ENCODE measurements at places on chromosomes 1 and 21. TPM values are rescaled to one million over a fixed set of nuclear protein-coding genes. Genes with fewer than 3 reads are reported as not detected.

SH2D5 gene
- 4.2 TPM for total RNA-seq

TTC34 gene
- 3.0 TPM for total RNA-seq

HMCN1 gene
- 5.2 TPM for total RNA-seq

RPE65 gene
- not detected for total RNA-seq

OR2L2 gene
- 1.2 TPM for total RNA-seq

DNA sequence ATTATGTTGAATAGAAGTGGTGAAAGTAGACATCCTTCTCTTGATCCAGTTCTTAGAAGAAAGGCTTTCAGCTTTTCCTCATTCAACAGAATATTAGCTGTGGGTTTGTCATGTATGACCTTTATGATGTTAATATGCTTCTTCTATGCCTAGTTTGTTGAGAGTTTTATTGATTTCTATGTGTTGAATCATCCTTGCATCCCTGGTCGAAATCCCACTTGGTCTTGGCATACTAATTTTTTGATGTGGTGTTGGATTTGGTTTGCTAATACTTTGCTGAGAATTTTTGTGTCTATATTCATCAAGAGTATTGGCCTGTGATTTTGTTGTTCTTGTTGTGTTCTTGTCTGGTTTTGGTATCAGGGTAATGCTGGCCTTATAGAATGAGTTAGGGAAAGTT is 20.9 kb downstream of the CD55 start:
- no peak for DNase-seq

- DNase-seq: no peak
Measured at GRCh38 chr1:94954263-94955220, 27.6 kb upstream of the CNN3 start.

DNA sequence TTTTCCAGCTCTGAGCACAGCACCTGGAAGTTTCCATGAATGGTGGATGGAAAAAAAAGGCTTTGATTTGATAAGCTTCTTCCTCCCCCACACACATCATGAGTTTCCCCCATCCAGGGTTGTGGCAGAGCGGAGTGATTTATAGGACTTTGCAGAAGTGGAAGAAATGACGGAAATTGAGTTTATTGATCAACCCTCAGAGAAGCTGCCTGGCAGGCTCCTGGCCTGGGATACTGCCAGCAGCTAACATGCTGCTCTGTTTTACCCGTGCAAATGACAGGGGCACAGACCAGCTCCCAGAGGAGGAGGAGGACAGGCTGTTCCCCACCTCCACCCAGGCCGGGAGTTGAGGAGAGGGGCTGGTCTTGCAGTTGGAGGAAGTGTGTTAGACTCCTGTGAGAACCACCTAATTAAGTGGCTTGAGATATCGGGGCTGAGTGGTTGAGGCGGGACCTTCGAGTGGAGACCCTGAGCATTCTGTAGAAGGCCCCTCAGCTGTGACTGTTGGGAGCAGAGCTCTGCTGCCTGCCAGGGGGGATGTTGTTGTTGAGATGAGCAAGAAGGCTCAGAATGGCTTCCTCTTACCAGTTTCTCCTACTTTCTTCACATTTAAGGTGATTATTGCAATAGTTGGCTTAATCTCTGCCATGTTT is 21.8 kb downstream of the ADORA1 start:
- DNase-seq: no peak

DNA sequence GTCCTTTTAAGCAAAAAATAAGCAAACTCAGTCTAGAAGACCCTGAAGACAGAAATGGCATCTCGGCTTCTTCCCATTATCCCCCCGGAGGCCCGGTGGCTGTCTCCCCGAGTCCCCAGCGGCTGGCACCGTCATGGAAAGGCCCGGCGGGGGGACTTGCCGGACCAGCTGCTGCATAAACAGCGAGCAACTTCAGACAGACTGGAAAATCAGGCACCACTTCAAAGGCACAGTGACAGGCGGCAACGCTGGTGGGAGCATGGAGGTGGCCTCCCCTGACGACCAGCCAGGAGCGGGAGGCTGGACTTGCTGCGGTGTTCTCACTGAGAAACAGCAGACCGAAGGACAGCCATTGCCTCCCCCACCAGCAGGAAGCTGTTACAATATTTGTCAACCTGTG is 18.4 kb upstream of the C1QA start:
- no peak for DNase-seq

GRCh38 chr1:246932366-246932700 is 585 bp upstream of the AHCTF1 start:
- DNase-seq: no peak

DNA sequence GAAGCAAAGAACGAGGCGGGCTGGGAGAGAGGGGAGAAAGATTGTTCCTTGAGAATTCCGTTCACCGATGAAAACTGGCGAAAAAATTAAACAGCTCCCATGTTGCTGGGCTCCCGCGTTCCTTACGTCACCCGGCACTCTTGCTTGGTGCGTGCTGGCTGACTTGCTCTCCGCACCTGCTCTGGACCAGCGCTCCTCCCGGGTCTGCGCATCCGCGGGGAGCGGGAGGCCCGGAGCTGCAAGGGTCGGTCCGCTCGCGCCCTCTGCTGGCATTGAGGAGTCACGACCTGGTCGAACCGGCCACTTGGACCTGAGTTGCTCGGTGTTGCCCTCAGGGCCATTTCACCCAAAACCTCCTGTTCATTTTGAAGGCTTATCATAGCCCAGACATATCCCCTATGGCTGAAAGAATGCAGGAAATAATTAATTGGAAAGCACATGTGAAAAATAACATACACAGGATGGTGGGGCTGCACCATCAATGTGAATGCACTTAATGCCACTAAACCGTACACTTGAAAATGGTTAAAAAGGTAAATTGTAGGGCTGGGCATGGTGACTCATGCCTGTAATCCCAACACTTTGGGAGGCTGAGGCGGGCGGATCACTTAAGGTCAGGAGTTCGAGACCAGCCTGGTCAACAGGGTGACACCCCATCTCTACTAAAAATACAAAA is 98.9 kb upstream of the BACE2 start:
- DNase-seq: peak; percentile 93

DNA sequence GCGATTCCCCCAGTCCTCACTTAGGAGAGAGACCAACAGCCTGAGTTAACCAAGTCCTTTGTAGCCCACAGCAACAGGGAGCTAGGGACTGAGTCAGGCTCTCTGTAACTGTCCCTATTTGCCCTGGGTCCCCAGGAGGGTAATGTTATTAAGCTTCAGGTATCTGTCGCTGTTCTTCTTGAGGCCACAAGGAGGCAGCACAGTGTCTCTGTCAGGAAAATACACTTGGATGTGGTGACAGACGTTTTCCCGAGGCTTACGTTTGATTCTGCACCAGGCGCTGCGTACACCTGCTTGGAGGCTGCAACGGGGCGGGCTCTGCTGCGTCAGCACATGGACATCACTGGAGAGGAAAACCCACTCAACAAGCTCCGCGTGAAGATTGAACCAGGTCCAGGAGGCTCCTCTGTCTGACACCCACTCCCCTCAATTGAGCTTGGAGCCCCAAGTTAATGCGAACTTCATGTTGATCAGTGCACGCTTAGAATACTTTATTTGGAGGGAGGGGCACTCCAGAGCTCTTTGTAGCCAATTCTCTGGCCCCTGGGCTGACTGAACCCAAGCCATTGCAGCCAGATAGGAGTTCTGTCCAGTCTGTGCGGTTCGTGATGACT is 10.7 kb upstream of the ELF3 start:
- DNase-seq: no peak

DNA sequence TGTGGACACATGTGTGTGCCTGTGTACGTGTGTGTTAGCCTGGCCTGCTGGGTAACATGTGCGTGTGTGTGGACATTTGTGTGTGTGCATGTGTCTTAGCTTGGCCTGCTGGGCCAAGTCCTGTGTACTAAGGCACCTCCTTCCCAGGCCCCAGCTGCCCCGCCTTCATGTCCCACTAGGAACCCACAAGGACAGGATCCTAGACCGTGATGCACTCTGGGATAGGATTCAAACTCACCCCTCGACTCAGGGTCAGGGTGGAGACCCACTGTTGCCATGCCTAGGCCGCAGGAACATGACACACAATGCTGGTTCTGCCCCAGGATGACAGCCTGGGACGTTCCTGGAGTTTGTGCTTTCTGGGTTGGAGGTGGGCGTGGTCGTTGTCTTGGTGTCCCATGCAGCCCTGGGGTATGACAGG is 89.9 kb upstream of the TMPRSS2 start:
- DNase-seq: no peak

- DNase-seq: peak; percentile 17
Measured at GRCh38 chr1:186244825-186245224, 130.2 kb downstream of the TPR start.

GRCh38 chr1:89941110-89941766 is 53.7 kb upstream of the ZNF326 start:
- no peak for DNase-seq

DNA sequence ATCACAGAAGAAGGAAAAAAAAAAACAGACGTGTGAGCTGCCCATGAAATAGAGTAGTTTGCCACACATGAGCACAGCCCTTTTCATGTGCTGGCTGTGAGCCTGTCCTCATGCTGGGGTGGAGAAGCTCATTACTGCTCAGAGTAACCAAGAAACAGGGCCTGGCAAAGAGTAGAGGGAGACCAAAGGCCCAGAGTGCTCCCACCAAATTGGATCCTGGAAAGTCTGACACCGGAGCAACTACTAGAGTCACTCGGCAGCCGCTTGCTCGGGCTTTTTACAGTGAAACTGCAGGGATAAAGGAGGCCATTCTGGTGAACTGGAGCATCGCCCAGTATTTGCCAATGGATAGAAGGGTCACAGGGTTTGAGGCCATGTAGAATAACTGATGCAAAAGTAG is 64.4 kb upstream of the BARHL2 start:
- no peak for DNase-seq

GRCh38 chr1:78667939-78668338 is 18.3 kb downstream of the IFI44 start:
- DNase-seq: no peak

DNA sequence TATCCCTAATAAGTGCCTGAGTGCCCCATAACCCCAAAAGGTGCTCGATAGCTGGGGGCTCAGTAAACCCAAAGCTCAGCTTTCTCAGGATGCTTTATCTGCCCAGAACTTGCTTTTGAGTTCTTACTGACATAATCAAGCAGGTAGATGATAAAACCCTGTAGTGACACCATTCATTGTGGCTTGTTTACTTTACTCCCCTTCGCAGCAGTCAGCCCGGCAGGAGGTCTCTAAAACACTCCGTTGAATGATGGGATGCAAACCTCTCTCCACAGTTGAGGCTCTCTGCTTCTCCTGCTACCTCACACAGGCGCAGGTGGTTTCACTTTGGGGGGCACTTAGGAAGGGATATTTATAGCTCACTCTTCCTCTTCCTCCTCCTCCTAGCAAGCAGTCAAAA is 349.4 kb downstream of the HLX start:
- no peak for DNase-seq

GRCh38 chr1:76786222-76786621 is 81.1 kb upstream of the ST6GALNAC5 start:
- DNase-seq: no peak

DNA sequence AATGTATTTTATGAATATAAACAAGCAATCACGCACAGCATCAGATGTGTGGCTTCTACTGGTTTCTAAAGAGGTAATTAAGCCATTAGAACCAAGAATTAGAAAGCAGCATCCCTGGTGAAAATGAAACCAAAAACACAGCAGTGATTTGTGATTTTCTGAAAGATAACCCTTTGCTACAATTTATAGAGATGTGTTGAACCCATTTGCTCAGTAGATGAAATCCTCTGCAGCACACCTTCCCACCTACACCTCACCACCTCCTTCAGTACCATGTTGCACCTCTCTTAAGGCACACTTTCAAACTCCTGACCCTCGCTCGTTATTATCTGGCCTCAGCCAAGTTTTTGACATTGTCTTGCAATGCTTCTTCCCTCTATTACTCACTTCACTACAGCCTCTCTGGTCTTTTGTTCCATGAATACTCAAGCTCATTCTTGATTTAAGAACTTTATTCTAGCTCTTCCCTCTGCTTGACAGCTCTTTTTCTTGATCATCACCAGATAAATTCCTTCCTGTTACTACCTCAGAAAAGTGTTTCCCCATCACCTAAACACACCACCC is 38.6 kb downstream of the NSL1 start:
- DNase-seq: no peak
